ENCODE measurements at places on chromosomes 2 and 18.

DNA sequence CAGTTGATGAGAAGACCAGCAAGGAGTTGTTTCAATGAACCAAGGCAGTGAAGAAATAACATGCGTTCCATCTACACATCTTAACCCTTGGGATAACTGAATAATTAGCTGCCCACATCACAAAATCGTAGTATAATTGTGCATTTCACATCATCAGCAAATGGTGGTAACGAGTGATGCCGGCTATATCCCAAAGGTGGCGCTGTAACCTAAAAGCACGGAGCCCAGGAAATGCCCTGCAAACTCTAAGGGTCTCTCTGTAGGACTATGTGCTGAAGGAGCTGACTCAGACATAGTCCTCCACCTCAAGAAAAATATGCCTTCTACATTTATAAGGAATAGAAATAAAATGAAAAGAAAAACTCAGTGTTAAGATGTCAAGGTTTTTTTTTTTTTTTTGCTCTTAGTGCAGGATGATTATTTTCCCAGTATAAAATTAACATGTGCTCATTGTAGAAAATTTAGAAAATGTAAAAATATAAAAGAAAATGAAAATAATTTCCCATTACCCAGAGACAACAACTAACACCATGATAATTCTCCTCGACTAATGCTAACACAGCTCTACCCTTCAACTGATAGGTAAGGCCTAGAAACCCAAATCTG is 23.1 kb upstream of the DSG3 start:
- DNase-seq: no peak

- DNase-seq: no peak
Observed at GRCh38 chr2:239518286-239519088, 117.7 kb upstream of the HDAC4 start.

DNA sequence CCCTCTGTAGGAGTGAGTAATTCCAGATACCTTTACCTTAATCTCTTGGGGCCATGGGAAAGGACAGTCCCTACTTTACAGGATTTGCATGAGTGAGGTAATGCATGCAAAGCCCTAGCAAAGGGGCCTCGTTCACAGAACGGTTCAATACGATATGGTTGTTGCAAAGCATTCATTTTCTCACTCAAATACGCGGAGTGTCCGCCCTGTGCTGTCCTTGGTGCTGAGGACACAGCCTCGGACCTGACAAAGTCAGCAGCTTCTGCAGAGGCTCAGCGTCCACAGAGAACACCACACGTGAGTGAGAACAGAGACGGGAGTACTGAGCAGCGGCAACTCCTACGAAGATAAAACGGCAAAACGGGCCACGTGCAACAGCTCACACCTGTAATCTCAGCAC is 125.7 kb downstream of the EIPR1 start:
- no peak for DNase-seq

DNA sequence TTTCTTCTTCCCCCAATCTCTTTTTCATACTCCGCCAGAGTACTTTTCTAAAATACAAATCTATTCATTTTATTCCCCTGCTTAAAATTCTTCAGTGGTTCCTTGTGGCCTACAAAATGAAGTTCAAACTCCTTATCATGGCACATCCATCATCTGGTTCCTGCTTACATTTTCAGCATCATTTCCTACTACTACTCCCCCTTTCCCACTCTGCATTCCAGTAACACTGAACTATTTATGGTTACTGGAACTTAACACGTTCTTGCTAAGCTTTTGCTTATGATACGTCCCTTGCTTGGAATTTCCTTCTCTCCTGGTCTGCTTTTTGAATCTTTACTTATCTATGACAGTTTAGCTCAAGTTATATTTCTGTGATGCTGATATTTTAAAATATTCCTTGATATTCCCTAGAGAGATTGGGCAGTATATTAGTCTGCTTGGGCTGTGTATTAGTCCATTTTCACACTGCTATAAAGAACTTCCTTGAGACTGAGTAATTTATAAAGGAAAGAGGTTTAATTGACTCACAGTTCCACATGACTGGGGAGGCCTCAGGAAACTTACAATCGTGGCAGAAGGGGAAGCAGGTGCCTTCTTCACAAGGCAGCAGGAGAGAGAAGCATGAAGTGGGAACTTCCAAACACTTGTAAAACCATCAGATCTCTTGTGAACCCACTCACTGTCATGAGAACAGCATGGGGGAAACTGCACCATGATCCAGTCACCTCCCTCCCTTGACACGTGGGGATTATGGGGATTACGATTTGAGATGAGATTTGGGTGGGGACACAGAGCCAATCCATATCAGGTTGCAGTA is 53.2 kb downstream of the BMPR2 start:
- no peak for DNase-seq

DNA sequence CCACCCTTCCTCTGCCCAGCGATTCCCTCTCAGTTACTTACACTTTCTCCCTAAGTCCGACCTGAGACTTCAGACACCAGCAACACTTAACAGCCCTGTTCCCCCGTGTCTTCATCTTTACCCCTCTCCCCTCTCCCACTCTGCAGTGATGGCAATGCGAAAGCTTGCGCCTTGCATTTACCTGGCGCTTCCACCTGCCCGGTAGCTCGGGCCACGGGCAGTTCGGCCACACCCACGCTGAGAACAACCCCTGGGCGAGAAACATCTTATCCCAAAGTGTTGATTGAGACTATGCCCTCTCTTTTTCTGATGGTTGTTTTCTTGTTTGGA is 558 bp downstream of the DNAJC10 start:
- no peak for DNase-seq

Measured in AML-193 (cell line).